ENCODE measurements at places on chromosomes 5 and 9. TPM values are rescaled to one million over a fixed set of nuclear protein-coding genes. Genes with fewer than 3 reads are reported as not detected.

DNA sequence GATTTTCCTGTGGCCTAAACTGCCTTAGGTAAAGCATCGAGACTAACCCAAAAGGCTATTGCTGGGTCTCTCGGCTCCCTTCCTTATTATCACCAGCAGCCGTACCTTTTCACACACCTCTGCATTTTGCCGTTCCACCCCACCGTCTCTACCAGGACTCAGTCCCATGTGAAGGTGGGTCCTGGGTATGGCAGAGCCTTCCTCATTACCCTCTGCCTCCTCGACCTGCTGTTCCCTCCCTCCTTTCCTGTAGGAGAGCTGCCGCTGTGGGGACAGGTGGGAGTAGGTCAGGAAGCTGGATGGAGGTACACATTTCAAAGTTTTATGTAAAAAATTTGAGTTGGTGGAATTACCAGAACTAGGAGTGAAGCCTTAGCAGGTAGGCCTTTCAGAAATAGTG, 1.8 kb downstream of the CCL28 start:
- no peak for DNase-seq

DNA sequence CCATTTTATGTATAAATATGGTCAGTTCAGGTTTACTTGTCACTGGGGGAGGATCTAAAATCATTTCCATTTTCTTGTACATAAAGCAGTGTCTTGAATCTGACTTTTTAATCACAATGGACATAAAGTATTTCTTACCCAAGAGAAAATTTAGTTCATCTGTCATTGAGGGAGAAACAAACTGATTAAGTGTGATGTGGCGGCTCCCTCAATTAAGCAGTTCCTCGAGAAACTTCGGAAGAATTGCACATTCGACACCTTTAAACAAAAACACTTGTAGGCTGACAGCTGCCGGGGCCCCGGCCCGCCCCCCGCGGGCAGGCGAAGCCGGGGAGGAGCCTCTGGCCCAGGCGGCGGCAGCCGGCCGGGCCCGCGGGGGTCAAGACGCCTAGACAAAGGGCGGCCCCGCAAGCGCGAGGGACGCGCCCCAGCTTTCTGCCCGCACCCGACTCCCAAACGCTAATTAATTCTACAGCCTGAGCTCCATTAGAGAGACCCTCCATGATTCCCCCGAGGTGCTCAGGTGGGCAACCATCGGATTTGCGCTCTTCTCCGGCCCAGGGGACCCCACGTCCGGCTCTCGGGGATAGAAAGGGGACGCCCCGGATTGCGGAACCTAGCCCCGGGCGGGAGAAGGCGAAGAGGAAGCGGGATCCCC, 750 bp downstream of the TRIM36 start:
- DNase-seq: no peak

The ABO gene
- 0.56 TPM for total RNA-seq

The EIF4E1B gene
- total RNA-seq: not detected

The SLC35D2 gene
- 8.5 TPM for total RNA-seq

The AGXT2 gene
- total RNA-seq: not detected
